GM23248 (cell line): ENCODE measurements at places on chromosomes 3 and 15. TPM values are rescaled to one million over a fixed set of nuclear protein-coding genes. Genes with fewer than 3 reads are reported as not detected.

Gene AGBL1
- polyA plus RNA-seq = not detected in 2 replicates

Gene RASGRP1
- 0.58 and 0.96 TPM in 2 replicates for polyA plus RNA-seq

Gene IL5RA
- not detected in 2 replicates for polyA plus RNA-seq

Gene A4GNT
- polyA plus RNA-seq = 0.14 TPM in 1 of 2 replicates, not detected in the other

Gene CILP
- 0.09 TPM in 1 of 2 replicates, not detected in the other for polyA plus RNA-seq

Gene UACA
- 128 and 135 TPM in 2 replicates for polyA plus RNA-seq

Gene NR2E3
- 0.15 and 0.65 TPM in 2 replicates for polyA plus RNA-seq

Gene SEMA5B
- not detected in 2 replicates for polyA plus RNA-seq

Gene CCR8
- not detected in 2 replicates for polyA plus RNA-seq

Gene CHAC1
- polyA plus RNA-seq = 43.8 and 47.2 TPM in 2 replicates

Gene CYP1A2
- not detected in 2 replicates for polyA plus RNA-seq

Gene GNAI2
- 424 and 426 TPM in 2 replicates for polyA plus RNA-seq

Gene CKMT1A
- polyA plus RNA-seq = not detected in 2 replicates

Gene SPSB4
- polyA plus RNA-seq = not detected in 2 replicates

Gene AMIGO3
- polyA plus RNA-seq = 0.18 and 0.25 TPM in 2 replicates

Gene ILDR1
- not detected in 2 replicates for polyA plus RNA-seq

DNA sequence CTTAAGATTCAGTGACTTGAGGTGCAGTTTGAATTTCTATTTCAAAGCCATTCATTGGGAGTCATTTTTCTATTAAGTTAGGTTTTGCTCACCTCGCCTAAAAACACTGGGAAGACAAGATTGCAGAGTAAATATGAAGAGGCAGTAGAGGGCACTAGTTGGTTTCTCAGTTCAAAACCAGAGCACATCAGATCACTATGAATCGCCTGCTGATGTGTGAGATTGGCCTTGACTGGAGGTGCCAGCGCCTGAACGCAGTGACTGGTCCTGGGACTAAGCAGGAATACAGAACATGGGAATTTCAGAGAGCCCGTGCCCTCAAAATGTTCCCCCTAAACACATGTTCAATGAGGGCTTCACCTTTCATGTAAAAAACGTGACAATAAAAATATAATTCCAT, 229.0 kb downstream of the ITPR1 start:
- peak; percentile 87 for DNase-seq
- H3K4me3 ChIP-seq = peak overlapping the region; percentile 45; the same call in 1 of the 2 replicates
- H3K4me1 ChIP-seq = peaks cover 38% of the 10 kb centered on the region
- H3K36me3 ChIP-seq = no peaks in the 10 kb centered on the region
- H3K27me3 ChIP-seq = no peaks in the 10 kb centered on the region

DNA sequence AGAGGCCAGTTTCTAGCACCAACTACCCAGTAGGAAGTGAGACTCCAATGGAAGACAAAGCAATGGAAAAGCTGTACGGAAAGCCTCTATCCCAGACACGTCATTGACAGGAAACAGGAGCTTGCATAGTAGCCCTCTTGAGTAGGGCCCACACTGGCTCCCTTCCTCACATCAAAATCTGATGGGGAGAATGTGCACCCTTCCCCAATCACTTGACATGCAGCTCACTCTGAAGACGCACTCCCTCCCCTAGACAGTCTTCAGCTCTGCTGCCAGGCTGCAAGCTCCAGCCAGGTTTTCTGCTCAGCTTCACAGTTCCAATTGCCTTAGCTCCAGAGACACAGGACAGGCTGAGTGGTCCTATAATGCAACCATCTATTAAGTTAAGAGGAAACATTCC, 567.8 kb downstream of the EPHB1 start:
- no peaks in the 10 kb centered on the region for H3K27me3 ChIP-seq
- no peaks in the 10 kb centered on the region for H3K36me3 ChIP-seq
- H3K27ac ChIP-seq = no peak overlapping the region
- no peaks in the 10 kb centered on the region for H3K4me1 ChIP-seq
- no peak for DNase-seq

- no peak for DNase-seq
- peaks cover 8% of the 10 kb centered on the region for H3K4me1 ChIP-seq
- H3K27me3 ChIP-seq = no peaks in the 10 kb centered on the region
- H3K4me3 ChIP-seq = no peak overlapping the region
- H3K27ac ChIP-seq = no peak overlapping the region
- H3K36me3 ChIP-seq = no peaks in the 10 kb centered on the region
Observed at GRCh38 chr15:71434774-71435173, 319.5 kb downstream of the THSD4 start.

- DNase-seq = no peak
- H3K4me3 ChIP-seq = no peak overlapping the region
- no peaks in the 10 kb centered on the region for H3K36me3 ChIP-seq
- H3K4me1 ChIP-seq = peaks cover 35% of the 10 kb centered on the region
- H3K27ac ChIP-seq = no peak overlapping the region
Observed at GRCh38 chr3:72271216-72271615, 486.3 kb upstream of the PROK2 start.

DNA sequence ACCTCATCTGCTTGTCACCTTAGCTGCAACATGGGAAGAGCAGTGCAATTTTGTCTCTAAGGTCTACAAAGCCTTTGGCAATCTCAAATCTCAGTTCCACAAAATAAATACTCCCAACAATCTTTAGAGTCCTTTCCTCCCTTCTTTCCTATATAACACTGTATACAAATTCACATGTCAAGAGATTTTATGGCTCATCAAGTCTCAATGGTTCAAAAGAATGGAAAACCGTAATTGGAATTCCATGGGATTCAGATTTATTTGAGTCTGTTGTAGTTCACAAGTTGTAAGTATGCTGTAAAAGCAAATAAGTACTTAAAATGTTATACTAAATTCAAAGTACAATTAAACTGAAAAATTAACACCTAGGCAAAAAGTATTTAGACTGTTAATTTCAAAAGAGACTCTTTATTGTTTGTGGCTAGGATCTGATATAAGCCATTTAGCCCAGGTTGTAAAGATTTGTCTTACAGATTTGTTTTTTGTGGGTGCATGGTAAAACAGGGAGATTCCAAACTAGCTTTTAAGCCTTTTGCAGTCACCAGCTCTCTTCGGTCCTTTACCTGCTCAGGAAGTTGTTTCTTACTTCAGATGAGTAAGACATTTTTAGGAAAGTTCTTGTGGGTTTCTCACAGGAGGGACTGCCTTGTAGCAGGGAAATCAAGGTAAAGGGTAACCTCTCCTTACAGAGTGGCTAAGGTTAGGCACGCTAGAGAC, 50.1 kb downstream of the CMSS1 start:
- peak overlapping the region; percentile 81 for H3K27ac ChIP-seq
- H3K36me3 ChIP-seq = peaks cover 45% of the 10 kb centered on the region
- H3K4me1 ChIP-seq = peaks cover 89% of the 10 kb centered on the region
- no peak overlapping the region for H3K4me3 ChIP-seq

GRCh38 chr3:14161282-14161681, 17.1 kb downstream of the XPC start:
- no peaks in the 10 kb centered on the region for H3K4me1 ChIP-seq
- H3K27ac ChIP-seq = no peak overlapping the region
- peaks cover 90% of the 10 kb centered on the region for H3K36me3 ChIP-seq

GRCh38 chr15:98440917-98441316, 207.4 kb upstream of the IGF1R start:
- no peak overlapping the region for H3K4me3 ChIP-seq
- no peak for DNase-seq
- H3K4me1 ChIP-seq = 0 out of 2 replicates have a peak, but pooled peaks cover 3% of the 10 kb centered on the region
- no peak overlapping the region for H3K27ac ChIP-seq
- H3K36me3 ChIP-seq = no peaks in the 10 kb centered on the region
- H3K27me3 ChIP-seq = peaks cover 20% of the 10 kb centered on the region

- DNase-seq = no peak
- H3K36me3 ChIP-seq = no peaks in the 10 kb centered on the region
- H3K4me3 ChIP-seq = no peak overlapping the region
Observed at GRCh38 chr3:39850716-39851032, 41.3 kb downstream of the MYRIP start.

DNA sequence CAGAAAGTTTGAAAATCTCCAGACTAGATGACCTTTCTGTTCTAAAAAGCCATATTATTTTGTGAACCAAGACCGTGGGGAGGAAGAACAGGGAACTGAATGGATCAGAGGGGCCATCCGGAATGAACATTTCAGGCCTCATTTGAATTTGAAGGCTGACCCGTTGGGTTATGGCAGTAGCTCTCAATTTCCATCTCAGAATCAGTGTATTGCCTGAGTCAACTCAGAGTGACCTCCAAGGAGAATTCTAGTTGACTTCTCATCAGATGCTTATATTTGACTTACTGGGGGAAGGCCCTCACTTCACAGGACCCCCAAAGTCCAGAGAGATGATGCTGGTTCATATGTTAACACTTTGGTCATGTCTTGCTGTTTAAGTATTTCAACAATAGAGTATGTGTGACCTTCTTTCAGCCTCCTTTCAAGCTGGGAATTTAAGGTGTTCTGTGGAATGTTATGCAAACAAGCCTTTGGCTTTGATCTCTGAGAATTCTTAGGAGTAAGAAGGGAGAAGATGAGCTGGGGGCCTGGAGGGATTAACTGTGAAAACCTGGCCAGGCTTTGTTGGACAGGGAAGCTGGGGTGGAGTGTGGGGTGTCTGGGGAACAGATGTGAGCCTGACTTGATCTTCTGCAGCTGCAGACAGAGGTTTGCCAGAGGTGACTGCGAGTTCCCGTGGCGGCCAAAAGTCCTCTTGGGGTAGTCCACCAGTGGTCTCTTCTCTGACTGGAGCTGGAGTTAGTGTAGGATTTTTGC, 111.2 kb upstream of the RGMA start:
- no peak for DNase-seq
- no peaks in the 10 kb centered on the region for H3K36me3 ChIP-seq
- no peaks in the 10 kb centered on the region for H3K4me1 ChIP-seq
- no peaks in the 10 kb centered on the region for H3K27me3 ChIP-seq
- no peak overlapping the region for H3K4me3 ChIP-seq

DNA sequence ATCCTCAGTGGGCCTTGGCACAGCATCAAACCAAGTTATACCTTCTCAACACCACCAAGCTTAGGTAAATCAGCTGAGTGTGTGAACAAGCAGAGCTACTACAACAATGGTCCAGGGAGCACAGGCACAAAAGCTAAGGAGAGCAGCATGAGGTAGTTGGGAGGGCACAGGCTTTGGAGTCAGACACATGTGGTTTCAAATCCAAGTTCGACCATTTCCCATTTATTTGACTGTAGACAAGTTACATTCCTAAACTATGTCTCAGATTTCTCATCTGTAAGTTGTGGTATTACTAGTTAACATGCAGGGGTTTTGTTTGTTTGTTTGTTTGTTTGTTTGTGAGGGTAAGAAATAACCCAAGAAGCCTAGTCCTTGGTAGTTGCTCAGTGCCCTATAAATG, 46.9 kb downstream of the MLH1 start:
- DNase-seq = peak; percentile 45
- H3K27me3 ChIP-seq = no peaks in the 10 kb centered on the region
- no peak overlapping the region for H3K4me3 ChIP-seq
- peaks cover 8% of the 10 kb centered on the region; the same call in 1 of the 2 replicates for H3K4me1 ChIP-seq
- H3K27ac ChIP-seq = no peak overlapping the region
- H3K36me3 ChIP-seq = peaks cover 38% of the 10 kb centered on the region

- no peak overlapping the region for H3K4me3 ChIP-seq
- 0 out of 2 replicates have a peak, but pooled peaks cover 9% of the 10 kb centered on the region for H3K4me1 ChIP-seq
- H3K27me3 ChIP-seq = no peaks in the 10 kb centered on the region
- DNase-seq = no peak
Observed at GRCh38 chr3:171862993-171863521, 19.9 kb downstream of the TMEM212 start.

- H3K27ac ChIP-seq = no peak overlapping the region
- H3K4me3 ChIP-seq = no peak overlapping the region
- H3K27me3 ChIP-seq = no peaks in the 10 kb centered on the region
- no peaks in the 10 kb centered on the region for H3K36me3 ChIP-seq
- DNase-seq = no peak
Observed at GRCh38 chr3:10006048-10006761, 19.6 kb upstream of the EMC3 start.

GRCh38 chr3:182787302-182788036, 5.8 kb upstream of the ATP11B start:
- no peaks in the 10 kb centered on the region for H3K36me3 ChIP-seq
- no peak overlapping the region for H3K4me3 ChIP-seq
- DNase-seq = peak; percentile 51
- no peak overlapping the region for H3K27ac ChIP-seq
- peaks cover 16% of the 10 kb centered on the region for H3K4me1 ChIP-seq

- no peak overlapping the region for H3K4me3 ChIP-seq
- no peaks in the 10 kb centered on the region for H3K36me3 ChIP-seq
- H3K27me3 ChIP-seq = no peaks in the 10 kb centered on the region
Observed at GRCh38 chr3:154779571-154779970, 300.5 kb upstream of the MME start.

GRCh38 chr3:64674591-64675076, 13.2 kb downstream of the ADAMTS9 start:
- DNase-seq = peak; percentile 65
- H3K4me3 ChIP-seq = no peak overlapping the region
- H3K36me3 ChIP-seq = no peaks in the 10 kb centered on the region
- no peaks in the 10 kb centered on the region for H3K27me3 ChIP-seq

DNA sequence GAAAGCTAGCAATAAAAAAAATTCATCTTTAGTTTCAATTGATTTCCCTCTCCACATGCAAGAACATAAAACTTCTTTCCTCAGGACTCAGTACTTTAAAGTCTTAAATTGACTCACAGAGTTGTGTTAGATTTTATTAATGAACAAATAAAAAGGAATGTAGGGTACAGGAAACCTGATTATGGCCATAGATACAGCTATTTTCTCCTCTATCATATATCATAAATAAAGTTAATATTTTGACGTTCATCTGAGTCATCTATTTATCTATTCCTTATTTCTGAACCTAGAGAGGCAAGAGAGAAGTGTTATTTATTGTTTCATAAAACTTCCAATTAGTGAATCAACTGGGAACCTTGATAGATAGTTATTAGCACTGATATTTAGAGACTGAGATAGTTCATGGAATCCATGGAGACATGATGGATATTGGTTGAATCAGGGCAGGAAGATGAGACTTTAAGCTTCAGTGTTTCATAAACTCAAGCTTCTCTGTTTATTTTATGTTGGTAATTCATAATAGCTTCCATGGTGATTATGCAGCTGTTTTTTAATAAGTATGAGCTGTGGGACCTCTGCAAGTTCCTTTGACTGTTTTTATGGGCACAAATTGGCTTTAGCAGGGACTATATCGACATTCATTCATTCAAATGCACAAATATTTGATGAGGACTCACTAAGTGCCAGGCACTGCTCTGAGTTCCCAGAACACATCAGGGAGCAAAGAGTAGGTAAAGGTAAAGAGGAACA, 143.5 kb upstream of the TGFBR2 start:
- peaks cover 22% of the 10 kb centered on the region for H3K4me1 ChIP-seq
- no peaks in the 10 kb centered on the region for H3K36me3 ChIP-seq
- H3K27ac ChIP-seq = no peak overlapping the region
- DNase-seq = no peak

GRCh38 chr3:141764465-141764864, 1.3 kb downstream of the GRK7 start:
- no peaks in the 10 kb centered on the region for H3K4me1 ChIP-seq
- no peaks in the 10 kb centered on the region for H3K36me3 ChIP-seq
- DNase-seq = no peak
- H3K27me3 ChIP-seq = no peaks in the 10 kb centered on the region

DNA sequence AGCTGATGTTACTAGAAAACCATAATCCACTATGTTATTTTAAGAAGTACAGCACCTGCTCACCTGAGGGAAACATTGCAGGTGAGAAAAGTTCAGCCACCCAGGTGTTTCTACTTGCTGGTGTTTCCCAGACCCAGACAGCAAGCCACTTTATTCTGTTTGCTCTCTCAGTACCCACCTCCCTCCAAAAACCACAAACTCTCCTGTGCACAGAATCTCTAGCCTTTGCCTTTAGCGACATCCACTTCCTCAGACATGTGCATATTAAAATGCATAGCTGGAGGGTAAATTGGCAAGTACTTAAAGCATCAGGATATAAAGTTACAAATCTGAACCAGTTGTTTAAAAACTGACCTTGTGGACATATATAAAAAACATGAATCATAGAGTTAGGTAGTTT, 36.7 kb downstream of the VGLL3 start:
- peaks cover 100% of the 10 kb centered on the region for H3K4me1 ChIP-seq
- H3K27ac ChIP-seq = peak overlapping the region; percentile 28; the same call in 1 of the 2 replicates
- no peaks in the 10 kb centered on the region for H3K27me3 ChIP-seq
- H3K36me3 ChIP-seq = peaks cover 73% of the 10 kb centered on the region
